ENCODE measurements at places on chromosomes 12 and 14.

- DNase-seq: no peak
Measured at GRCh38 chr14:65260786-65261185, 151.7 kb upstream of the FUT8 start.

- DNase-seq: no peak
Measured at GRCh38 chr14:57847096-57847495, 18.8 kb downstream of the SLC35F4 start.

DNA sequence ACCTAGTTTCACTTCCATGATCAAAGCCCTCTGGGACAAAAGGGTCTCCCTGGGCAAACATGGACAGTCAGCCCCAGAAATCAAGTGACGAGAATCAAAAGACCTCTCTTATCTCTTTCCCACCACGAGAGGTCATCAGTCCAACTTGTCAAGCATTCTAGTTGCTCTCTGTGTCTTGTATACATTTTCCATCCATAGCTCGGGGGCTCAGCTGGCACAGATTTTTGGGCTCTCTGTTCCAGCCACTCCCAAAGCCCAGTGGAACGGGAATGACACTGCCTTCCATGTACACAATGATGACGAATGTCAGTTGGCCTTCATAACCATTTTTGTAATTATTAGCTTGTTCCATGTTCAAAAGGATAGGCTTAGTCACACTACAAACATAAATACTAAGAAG, 29.7 kb downstream of the NOS1 start:
- DNase-seq: no peak

GRCh38 chr12:121453629-121454028, 53.7 kb downstream of the RNF34 start:
- no peak for DNase-seq

GRCh38 chr12:8722286-8722800, 24.6 kb downstream of the RIMKLB start:
- no peak for DNase-seq

- no peak for DNase-seq
Measured at GRCh38 chr12:1932264-1932777, 13.9 kb upstream of the CACNA2D4 start.

DNA sequence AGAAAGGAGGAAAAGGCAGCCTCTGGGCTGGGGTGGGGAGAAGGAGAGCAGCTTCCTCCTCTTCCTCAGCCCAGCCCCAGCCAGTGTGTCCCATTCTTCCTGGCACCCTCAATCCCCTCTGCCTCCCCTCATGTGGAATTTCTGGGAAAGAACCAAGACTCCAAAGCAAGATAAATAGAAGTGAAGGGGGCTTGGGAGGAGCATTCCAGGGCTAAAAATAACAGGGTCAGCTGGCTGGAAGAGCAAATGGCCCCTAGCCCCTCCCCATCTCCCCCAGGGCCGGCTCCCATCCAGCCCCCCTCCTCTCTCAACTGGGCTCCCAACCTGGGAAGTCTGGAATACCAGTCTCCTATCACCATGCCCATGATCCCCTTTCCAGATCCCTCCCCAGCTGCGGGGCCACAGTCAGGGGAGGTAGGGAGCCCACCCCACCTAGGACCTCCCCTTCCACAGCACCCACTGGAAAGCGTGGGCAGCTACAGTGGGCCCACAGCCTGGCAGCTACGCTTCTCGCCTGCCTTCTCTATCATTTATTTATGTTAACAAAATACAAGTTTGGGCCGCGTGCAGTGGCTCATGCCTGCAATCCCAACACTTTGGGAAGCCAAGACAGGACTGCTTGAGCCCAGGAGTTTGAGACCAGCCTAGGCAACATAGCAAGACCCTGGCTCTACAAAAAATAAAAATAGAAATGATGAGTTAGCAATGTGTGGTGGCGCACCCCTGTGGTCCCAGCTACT, 88.3 kb downstream of the IRF2BPL start:
- no peak for DNase-seq
